ENCODE measurements at places on chromosomes 1 and 21.

- DNase-seq, result no peak
These were observed 273.2 kb downstream of the NPHP4 start for GRCh38 chr1:5718831-5719632.

GRCh38 chr1:16146279-16147155, 9.4 kb downstream of the EPHA2 start:
- peak; percentile 82 for DNase-seq

- DNase-seq, result no peak
These were observed 53.4 kb downstream of the ATP1A1 start for GRCh38 chr1:116426401-116426800.

GRCh38 chr21:41245509-41246135, 71.0 kb upstream of the FAM3B start:
- no peak for DNase-seq

GRCh38 chr21:37172646-37173045, 94.5 kb downstream of the VPS26C start:
- DNase-seq, result no peak
